ENCODE measurements at places on chromosomes 3 and 15.

- DNase-seq, result no peak
These were observed 20.8 kb downstream of the ATP13A3 start for GRCh38 chr3:194465920-194466570.

- no peak for DNase-seq
These were observed 2.5 kb downstream of the PDZRN3 start for GRCh38 chr3:73622091-73622805.

DNA sequence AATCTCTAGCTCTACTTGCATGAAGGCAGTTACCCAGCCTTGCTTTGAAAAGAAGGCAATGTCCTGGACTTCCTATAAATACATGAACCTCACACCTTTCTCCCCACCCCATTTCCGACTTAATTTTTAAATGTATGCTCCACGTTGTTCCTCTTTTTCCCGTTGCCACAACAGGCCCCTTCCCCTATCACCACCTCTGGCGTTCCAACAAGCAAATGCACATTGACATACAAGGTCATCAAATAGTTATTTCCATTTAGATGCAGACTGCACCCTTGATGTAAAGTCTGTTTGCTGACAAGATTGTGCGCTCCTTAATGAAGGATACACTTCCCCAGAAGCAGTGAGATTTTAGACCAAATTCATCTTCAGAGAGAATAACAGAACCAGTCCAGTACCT is 260.7 kb upstream of the UMPS start:
- no peak for DNase-seq

GRCh38 chr3:76387000-76387399 is 601.7 kb upstream of the ZNF717 start:
- no peak for DNase-seq

GRCh38 chr3:31911643-31912042 is 69.4 kb downstream of the OSBPL10 start:
- no peak for DNase-seq

DNA sequence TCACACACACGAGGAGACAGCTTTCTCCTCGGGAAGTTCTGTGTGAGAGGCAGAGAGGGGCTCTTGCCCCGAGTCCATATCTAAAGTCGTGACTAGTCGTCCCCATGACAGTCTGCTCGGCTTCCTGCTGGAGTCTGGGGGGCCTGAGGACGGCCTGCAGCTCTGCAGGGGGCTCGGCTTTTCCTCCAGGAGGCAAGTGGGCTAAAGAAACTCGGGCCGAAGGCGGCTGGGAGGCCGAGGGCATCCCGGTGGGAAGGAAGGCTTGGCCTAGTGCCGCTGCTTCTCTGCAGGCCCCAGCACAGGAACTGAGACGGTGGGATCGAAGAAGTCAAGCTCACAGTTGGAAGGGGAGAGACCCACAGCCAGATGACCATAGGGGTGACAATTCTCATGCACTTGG is 25.4 kb upstream of the PIGZ start:
- no peak for DNase-seq

GRCh38 chr15:69557020-69557706 is 104.5 kb downstream of the RPLP1 start:
- no peak for DNase-seq

- no peak for DNase-seq
These were observed 51.9 kb downstream of the SERPINI1 start for GRCh38 chr3:167787440-167787839.

DNA sequence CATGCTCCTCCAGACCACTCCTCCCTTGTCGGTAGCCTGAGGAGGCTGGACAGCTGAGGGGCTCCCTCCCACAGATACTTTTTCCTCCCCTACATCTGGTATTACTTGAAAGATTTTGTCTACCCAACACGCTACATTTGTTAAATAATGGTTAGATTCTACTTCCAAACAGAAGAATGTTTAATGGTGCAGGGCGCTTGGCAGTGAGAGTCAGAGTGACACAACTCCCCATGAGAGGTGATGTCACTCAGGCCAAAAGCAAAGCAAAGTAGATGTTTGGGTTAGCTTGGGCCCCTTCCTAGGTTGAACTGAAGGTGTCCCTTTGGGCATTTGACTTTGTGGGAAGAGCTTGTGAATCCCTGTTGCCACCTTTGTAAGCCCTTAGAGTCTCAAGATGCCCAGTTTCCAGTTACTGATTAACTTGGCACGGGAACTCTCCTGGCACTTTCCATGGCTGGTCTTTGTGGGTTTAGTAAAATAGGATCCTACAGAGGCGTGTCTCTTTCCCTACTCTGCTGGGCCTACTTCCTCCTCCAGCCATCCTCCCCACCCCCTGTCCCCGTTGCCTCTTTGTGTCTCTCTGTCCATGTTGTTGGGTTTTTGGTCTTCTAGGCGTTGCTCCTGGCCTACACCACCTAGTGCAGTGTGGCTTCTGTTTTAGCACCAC is 5.6 kb downstream of the LIMD1 start:
- no peak for DNase-seq
